GM12878 (cell line): ENCODE measurements at places on chromosomes 13 and 19. TPM values are rescaled to one million over a fixed set of nuclear protein-coding genes. Genes with fewer than 3 reads are reported as not detected.
A peak's percentile ranks its signal among the peaks of the same experiment; 100 is the strongest.

The FGF14 gene
- 0.11 and 0.44 TPM in 2 replicates for total RNA-seq

The CYP4F8 gene
- not detected in 2 replicates for total RNA-seq

The IGSF23 gene
- not detected in 2 replicates for total RNA-seq

- no peak overlapping the region for H3K27ac ChIP-seq
- H3K36me3 ChIP-seq: no peaks in the 10 kb centered on the region
- H3K4me1 ChIP-seq: no peaks in the 10 kb centered on the region
- peaks cover 5% of the 10 kb centered on the region for H3K27me3 ChIP-seq
- no peak overlapping the region for H3K4me3 ChIP-seq
- no peak for DNase-seq
These were observed 92.3 kb downstream of the COL4A1 start for GRCh38 chr13:110214637-110215036.

- peaks cover 51% of the 10 kb centered on the region for H3K4me1 ChIP-seq
- peak overlapping the region; percentile 31 for H3K27ac ChIP-seq
- no peak overlapping the region for H3K4me3 ChIP-seq
These were observed 157.7 kb downstream of the KDM4B start for GRCh38 chr19:5126498-5127223.

DNA sequence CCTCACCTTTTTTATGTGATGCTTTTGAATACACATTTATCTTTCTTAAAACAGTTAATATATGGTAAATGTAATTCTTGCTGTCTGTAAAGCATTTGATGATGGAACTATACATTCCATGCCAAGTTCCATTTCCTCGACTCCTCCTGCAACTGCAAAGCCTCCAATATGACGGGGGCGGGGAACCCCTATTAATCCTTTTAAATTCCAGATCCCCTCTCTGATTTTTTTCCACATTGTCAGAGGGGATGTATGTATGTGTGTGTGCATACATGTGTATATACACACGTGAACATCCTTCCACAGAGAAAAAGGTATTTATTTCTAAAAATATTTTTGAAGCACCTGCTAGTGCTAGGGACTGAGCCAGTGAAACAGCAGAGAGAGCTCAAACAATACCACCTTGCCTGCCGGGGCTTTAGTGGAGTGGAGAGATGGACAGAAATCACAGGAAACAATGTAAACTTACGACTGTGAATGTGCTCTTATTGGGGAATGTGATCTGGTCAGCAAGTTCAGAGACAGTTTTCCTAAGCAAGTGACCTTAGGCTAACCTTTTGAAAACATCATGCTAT is 25.3 kb upstream of the MAB21L1 start:
- no peaks in the 10 kb centered on the region for H3K27me3 ChIP-seq
- H3K27ac ChIP-seq: no peak overlapping the region
- no peak overlapping the region for H3K4me3 ChIP-seq
- H3K36me3 ChIP-seq: no peaks in the 10 kb centered on the region

DNA sequence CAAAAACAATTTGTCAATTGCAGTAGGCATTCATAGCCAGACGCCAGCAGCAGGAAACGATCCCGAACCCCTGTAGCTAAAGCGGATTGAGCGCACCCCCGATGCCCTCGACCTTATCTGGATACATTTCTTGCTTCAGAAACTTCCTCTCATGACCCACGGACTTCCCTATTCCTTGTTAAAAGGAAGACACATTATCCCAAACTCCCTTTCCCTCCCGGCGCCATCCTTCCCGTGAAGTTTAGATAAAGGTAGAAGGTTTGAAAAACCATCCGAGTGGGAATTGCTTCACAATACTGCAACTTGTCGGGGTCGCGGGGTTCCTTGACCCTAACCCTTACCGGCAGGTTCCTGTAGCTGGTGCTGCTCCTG is 977 bp downstream of the PCDH20 start:
- no peak overlapping the region for H3K27ac ChIP-seq
- H3K4me3 ChIP-seq: no peak overlapping the region
- no peaks in the 10 kb centered on the region for H3K4me1 ChIP-seq
- no peak for DNase-seq

DNA sequence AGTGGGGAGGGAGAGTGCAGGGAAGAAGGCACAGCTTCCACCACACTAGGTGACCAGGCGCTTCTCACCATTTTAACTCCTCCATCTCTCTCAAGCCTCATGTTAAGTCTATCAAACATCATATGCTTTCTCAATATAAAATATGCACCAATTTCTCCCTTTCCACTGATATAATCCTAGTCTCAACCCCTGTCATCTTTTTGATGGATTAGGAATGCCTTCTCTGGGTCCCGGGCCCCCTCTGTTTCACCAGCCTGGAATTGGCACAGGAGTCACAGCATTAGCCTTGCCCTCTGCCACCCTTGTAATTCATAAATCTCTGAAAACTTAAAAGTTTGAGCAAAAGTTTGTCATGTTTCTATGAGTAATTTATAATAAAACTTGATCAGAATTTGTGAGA is at the start of gene ZSCAN4:
ZSCAN4 (plus strand) TSS at position 301 of the 400 bp plus-strand sequence. CDS start 7,211 bp downstream, outside the sequence.
- no peaks in the 10 kb centered on the region for H3K36me3 ChIP-seq
- no peak within 1 kb of the TSS for H3K27ac ChIP-seq
- no peak within 1 kb of the TSS for H3K4me3 ChIP-seq
- no peaks in the 10 kb centered on the region for H3K27me3 ChIP-seq

DNA sequence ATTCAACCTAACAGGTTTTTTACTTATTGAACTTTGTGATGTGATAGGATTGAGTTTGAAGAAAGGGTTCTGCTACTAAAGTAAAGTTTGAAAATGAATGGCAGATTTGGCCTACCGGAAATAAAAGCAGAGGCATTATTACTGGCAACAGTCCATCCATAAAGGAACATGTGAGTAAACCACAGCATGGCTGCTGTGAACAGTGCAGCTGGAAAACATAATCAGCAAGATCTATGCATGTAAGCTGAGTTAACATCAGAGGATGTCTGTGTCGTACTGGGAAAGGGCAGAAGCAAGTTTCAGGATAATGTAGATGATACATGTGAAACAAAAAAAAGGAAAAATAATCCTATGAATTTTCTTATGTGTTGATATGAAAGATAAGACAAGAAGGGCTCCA is 87.6 kb downstream of the CYSLTR2 start:
- no peak for DNase-seq
- no peaks in the 10 kb centered on the region for H3K27me3 ChIP-seq
- no peaks in the 10 kb centered on the region for H3K4me1 ChIP-seq
- H3K4me3 ChIP-seq: no peak overlapping the region
- no peak overlapping the region for H3K27ac ChIP-seq
- H3K36me3 ChIP-seq: no peaks in the 10 kb centered on the region

GRCh38 chr13:74025369-74025768 is 108.8 kb downstream of the KLF12 start:
- peak overlapping the region; percentile 48 for H3K4me3 ChIP-seq
- H3K4me1 ChIP-seq: peaks cover 8% of the 10 kb centered on the region; the same call in 1 of the 2 replicates
- no peaks in the 10 kb centered on the region for H3K36me3 ChIP-seq
- H3K27ac ChIP-seq: peak overlapping the region; percentile 62
- peak; percentile 34 for DNase-seq

GRCh38 chr13:31042049-31042448 is 109.6 kb downstream of the TEX26 start:
- no peak for DNase-seq
- H3K4me3 ChIP-seq: no peak overlapping the region
- H3K36me3 ChIP-seq: no peaks in the 10 kb centered on the region
- no peak overlapping the region for H3K27ac ChIP-seq
